Activated CD4-positive, CD25-positive, alpha-beta regulatory T cell (primary cell): ENCODE measurements at places on chromosomes 13 and 19.

DNA sequence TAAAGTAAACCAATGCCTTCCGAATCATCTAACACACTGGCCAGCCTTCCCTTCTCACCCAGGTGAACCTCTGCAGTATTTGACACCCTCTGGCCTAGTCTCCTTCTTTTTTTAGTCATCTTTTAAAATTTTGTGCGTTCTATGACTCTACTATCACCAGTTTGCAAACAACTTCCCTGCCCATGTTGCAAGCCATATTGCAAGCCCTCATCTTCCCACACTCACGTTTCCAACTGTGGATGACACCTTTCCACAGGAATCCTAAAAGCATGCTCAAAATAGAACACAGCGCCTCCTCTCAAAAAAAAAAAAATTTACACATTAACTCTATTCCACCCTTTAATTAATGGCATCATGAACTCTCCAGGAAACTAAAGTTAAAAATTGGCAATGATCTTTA, 440.1 kb downstream of the EFNB2 start:
- DNase-seq = no peak

DNA sequence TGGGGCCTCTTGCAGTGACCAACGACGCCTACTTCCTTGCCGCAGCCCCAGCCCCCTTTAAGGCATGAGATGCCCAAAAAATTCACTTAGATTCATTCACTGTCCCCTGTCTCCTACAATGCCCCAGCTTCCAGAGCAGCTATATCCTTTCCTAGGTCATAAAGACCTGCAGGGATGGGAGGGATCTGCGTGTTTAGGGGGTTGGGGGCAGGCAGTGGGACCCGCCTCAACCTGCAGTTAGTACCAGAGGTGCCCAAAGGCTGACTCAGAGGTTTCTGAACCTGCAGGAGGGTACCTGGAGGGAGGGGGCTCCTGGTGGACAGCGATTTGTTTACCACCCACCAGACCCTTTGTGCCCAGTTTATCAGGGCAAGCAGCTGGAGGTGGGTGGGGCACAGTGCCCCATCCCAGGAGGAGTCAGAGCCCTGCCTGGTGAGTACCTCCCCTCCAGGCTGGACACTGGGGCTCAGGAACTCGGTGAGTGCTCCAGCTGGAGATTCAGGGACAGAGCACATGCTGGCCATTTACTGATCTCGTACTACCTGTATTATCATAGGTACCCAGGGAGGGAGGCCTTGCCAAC, 10.1 kb downstream of the RPS28 start:
- no peak for DNase-seq

DNA sequence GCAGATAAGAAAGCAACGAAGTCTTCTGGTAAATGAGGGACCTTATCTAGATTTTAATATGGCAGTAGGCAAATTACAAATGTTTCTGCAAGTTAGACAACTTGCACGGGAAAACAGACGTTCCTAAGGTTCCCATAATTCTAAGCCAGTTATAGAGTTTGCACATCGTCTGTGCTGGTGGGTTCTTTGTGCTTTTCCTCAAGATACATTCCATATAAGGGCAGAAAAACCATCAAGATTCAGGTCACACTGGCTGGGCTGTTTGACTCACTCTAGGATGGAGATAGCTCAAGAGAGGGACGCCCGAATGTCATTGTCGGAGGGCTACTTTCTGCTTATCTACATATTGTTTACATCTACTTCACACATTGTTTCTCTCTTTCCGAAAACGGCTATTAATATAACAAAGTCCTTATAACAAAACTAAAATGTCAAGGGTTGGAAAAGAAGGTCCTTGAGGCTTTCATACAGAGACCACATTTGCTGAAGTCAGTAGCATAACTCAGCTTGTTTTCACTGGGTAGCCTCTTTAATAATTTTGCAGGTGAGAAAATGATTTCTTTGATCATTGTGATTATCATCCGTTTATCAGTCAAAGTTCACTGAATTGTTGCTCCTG, 44.4 kb downstream of the SOX1 start:
- DNase-seq = no peak

GRCh38 chr13:44726214-44726613, 150.1 kb upstream of the TSC22D1 start:
- DNase-seq = no peak

GRCh38 chr13:58025821-58026220, 394.3 kb downstream of the PCDH17 start:
- DNase-seq = no peak

- DNase-seq = no peak
Measured at GRCh38 chr19:6707658-6708018, 12.8 kb downstream of the C3 start.
